Right atrium auricular region (tissue), 2 donors: ENCODE measurements at places on chromosomes 5 and 9. TPM values are rescaled to one million over a fixed set of nuclear protein-coding genes. Genes with fewer than 3 reads are reported as not detected.

AK8 gene
- not detected for total RNA-seq

GBGT1 gene
- 16.8 TPM for total RNA-seq

DNA sequence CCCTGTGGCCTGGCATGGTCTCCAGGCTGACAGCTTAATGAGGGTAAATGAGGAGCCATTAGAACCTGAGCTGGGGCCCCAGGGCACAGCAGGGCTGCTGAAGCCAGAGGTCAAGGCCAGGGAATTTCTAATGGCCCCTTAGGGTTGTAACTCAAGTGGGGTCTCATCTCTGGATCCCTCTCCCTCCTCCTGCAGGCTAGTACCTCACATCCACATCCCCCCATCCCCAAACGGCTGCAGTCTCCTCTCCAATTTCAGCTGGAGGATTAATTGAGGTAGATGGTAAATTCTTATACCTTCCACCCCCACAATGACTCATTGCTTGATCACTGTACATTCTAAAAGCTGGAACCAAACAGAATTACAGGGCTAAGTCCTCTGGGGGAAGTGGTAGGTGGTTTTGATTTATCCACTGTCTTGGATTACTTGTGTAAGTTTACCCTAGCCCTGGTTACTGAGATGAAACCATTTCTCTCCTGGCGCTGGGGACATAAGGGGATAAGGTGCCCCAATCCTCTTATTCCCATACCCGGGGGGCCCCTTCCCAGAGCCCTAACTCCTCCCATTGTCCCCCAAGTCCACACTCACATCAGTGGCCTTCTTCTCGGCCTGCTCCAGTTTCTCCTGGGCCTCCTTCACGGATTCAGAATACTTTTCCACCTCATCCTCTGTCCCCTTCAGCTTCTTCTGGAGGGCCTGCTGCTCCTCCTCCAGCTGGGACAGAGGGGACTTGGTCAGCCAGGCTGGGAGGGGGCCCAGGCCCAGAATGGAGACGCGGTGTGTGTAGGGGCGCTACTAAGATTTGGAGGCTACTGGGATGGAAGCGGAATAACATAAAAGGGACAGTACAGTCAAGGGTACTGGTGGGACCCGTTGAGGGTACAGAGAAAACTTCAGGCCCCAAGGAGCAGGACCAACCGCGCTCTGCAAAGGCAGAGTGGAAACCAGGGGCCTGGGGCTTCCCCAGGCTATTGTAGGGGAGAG lies 875 bp downstream of the TPM2 start:
- H3K4me3 ChIP-seq, result peak overlapping the region; percentile 70
- no peaks in the 10 kb centered on the region for H3K27me3 ChIP-seq
- peaks cover 36% of the 10 kb centered on the region for H3K36me3 ChIP-seq
- H3K4me1 ChIP-seq, result peaks cover 56% of the 10 kb centered on the region

GRCh38 chr5:10090074-10090473 lies 159.6 kb downstream of the ATPSCKMT start:
- H3K36me3 ChIP-seq, result no peaks in the 10 kb centered on the region
- H3K27ac ChIP-seq, result no peak overlapping the region
- H3K4me1 ChIP-seq, result no peaks in the 10 kb centered on the region
- DNase-seq, result no peak
- H3K4me3 ChIP-seq, result no peak overlapping the region

GRCh38 chr5:102600964-102601363 lies 102.2 kb upstream of the SLCO6A1 start:
- no peak for DNase-seq
- no peaks in the 10 kb centered on the region for H3K27me3 ChIP-seq
- no peak overlapping the region for H3K27ac ChIP-seq
